ENCODE measurements at places on chromosomes 5 and 9.

GRCh38 chr5:84130006-84130580 is 254.6 kb downstream of the EDIL3 start:
- no peak for DNase-seq

GRCh38 chr5:52787600-52788504 is at the start of the genes ITGA1 and PELO:
TSS of gene ITGA1 (plus strand) at chr5:52787916. CDS start at chr5:52788354, 438 bp downstream.
TSS of gene PELO (plus strand) at chr5:52787916. CDS start at chr5:52800395, 12,479 bp downstream.
- DNase-seq: peak; percentile 72

GRCh38 chr5:167964529-167964928 is 326.9 kb upstream of the WWC1 start:
- DNase-seq: no peak

- DNase-seq: no peak
Measured at GRCh38 chr9:19156026-19156474, 28.8 kb upstream of the PLIN2 start.

GRCh38 chr5:93777620-93778019 is 36.2 kb upstream of the POU5F2 start:
- no peak for DNase-seq

- no peak for DNase-seq
Measured at GRCh38 chr5:36934740-36935356, 58.3 kb downstream of the NIPBL start.

DNA sequence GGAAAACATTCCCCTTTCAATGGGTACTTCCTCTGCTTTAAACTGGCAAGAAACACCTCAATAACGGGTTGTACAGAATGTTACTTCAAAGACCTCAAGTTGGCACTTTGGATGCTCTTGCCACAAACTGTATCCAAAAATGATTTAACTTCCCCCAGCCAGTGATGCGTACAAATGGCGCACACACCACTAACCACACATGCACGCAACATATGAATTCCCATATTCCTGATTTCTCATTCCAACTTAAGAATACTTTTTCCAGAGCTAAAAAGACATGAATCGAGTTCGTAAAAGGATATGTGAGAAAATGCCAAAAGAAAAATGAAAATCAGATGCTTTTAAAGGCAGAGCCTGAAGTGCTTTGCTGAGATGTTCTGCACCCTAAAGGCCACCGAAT is 388.0 kb upstream of the PIK3R1 start:
- no peak for DNase-seq

GRCh38 chr5:177456591-177456964 is 10.0 kb downstream of the PRR7 start:
- DNase-seq: no peak

DNA sequence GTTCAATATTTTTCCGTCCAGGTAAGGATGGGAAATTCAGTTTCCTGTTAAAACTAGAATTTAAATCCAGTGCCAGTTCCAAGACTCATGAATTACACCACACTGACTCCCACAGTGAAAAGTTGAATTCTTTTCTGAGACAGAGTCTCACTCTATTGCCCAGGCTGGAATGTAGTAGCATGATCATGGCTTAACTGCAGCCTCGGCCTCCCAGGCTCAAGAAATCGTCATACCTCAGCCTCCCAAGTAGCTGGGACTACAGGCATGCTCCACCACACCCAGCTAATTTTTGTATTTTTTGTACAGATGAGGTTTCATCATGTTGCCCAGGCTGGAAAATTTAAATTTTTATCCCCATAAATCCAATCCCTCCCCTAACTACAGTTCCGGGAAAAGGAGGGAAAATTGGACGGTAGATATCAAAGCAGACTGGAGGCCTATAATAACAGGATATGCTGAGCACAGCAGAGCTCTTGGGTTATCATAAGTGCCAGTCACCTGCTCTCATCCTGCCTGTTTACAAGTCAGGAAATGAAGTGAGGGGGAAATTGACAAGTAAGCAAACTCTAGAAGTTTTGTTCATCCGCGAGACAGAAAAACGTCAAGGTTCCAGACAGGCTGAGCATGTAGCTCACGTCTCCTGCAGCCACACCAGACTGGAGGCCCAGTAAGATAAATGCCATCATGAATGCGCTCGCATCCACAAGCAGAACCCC is 105.7 kb downstream of the UGCG start:
- no peak for DNase-seq

GRCh38 chr9:69931340-69931739 is 110.7 kb downstream of the CFAP95 start:
- DNase-seq: no peak

DNA sequence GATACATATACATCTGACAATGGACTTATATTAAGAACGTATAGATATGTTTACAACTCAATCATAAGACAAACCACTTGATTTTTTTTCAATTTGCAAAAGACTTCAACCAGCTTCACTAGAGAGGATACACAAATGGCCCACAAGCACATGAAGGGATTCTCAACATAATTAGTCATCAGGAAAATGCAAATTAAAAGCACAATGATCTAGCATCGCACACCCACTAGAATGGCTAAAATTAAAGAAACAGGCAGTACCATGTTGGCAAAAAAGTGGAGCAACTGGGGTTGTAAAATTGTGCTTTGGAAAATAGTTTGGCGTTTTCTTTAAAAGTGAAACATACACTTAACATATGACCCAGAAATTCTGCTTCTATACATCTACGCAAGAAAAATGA is 80.0 kb upstream of the TRIO start:
- no peak for DNase-seq

DNA sequence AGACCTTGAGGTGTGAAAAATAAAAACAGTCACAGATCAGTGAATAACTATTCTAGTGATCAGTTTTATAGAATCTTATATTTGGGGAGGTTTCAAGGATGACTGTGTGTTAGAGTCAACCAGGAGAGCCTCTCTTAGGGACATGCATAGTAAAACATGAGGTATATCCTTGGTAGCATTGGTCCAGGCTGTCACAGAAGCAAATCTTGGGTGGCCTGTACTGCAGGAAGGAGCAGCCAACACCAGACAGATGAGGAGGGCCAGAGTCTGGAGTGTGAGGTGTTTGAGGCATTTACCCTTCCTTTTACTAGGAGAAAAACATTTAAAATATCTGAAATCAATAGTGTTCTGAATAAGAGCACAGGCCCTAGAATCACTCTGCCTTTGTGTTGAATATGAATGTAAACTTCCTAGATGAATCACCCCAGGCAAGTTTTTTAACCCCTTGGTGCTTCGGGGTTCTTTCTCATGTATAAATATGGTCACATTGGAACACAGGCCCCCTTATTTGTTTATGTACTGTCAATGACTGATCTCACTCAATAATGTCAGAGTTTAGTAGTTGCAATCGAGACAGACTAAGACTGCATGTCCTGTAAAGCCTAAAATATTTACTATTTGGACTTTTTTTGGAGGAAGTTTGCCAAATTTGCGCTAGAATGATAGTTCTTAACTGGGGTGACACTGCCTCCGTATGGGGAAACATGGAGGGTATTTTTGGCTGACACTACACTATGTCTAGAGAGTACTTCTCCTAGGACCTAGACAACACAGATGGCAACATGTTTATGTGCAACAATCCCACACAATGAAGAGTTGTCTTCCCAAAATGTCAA is 416.5 kb upstream of the POU5F2 start:
- no peak for DNase-seq

- DNase-seq: no peak
Measured at GRCh38 chr9:112699230-112699629, 18.7 kb downstream of the INIP start.

DNA sequence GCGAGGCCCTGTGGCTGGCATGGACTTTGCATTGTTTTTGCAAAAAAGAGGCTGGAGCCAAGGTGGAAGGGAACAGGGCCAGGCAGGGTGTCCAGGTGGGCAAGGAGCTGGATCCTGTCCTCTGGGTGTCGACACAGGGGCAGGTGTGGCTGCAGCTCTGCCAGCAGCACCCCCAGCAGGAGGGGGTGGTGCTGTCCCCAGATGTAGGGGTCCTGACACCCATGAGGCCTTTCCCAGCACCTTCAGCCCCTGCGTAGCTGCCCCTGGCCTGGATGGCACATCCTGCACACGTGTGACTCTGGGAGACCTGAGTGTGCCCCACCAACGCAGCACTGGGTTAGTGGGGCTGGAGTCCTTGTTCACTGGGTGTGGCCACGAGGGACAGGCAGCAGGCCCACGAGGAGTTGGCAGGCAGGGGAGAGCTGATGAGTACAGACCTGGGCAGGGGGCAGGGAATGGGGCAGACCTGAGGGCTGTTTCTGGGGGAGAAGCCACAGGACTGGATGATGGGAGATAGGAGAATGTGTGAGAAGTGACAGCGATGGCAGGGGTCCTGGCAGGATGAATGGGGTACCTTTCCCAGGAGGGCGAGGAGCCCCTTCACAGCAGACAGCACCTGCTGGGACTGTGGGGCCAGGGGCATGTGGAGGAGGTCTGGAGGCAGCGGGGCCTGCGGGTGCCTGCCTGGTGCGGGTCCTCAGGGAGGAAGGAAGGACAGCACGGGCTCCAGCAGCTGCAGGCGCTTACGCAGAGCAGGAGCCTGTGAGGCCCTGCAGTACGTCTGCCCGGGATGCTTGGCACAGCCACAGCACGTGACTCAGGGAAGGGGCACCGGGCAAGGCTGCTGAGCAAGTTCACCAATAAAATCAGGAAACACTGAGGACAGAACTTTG is 3.6 kb upstream of the RASGEF1C start:
- DNase-seq: no peak

- no peak for DNase-seq
Measured at GRCh38 chr5:118557251-118557661, 431.1 kb downstream of the DTWD2 start.

DNA sequence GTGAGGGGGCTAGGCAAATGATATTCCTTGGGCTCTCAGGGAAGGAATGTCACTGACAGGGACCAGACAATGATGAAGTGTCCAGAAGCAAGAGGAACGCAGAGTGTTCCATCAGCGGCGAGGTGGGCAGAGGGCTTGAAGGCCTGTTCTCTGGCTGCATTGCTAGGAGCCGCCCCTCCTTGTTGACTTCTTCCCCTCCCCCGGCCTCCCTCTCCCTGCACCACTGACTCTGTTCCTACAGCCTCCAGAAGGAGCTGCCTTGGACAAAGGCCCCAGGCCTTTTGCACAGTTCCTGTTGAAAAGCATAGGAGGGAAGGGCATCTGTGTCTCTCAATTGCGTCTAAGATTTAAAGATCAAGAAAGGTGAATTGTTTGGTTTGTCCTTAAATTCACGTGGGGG is 12.4 kb downstream of the TLX3 start:
- DNase-seq: no peak

- no peak for DNase-seq
Measured at GRCh38 chr9:124292696-124293593, 35.2 kb downstream of the NEK6 start.

- no peak for DNase-seq
Measured at GRCh38 chr5:13692172-13692571, 252.3 kb downstream of the DNAH5 start.

DNA sequence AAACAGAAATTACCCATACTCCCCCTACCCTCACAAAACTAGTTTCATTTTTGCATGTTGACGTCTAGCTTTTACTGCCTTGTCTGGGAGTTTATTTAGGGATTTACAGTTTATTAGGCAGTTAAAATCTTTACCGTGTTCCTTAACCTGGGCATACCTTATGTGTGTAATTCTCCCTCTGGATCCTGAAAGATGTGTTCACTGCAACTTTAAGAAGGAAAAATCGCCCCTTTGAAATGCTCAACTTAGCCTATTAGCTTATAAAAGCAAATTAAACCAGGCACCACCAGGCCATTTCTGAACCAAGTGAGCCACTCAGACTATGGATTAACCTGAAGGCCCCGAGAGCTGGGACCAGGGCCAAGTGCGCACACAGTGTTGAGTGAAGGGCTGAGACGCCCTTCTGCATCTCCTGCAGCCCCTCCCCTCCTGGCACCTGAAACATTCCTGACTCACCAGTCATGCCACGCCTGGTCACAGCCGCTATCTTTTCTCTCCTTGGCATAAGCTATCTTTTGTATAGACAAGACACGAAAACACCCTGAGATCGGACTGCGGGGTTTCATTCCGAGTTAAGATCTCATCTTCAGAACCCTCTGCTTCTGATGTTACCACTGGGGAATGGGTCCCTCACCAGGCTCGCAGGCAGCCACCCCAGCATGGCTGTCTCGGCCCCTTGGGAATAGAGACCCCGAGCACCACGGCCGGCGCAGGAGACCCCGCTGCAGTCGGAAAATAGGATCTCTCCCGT is 111.9 kb downstream of the ROR2 start:
- peak; percentile 18 for DNase-seq
